ENCODE measurements at places on chromosomes 7 and 10. TPM values are rescaled to one million over a fixed set of nuclear protein-coding genes. Genes with fewer than 3 reads are reported as not detected.

The LIPF gene
- total RNA-seq = not detected

The TRIM74 gene
- total RNA-seq = not detected

DNA sequence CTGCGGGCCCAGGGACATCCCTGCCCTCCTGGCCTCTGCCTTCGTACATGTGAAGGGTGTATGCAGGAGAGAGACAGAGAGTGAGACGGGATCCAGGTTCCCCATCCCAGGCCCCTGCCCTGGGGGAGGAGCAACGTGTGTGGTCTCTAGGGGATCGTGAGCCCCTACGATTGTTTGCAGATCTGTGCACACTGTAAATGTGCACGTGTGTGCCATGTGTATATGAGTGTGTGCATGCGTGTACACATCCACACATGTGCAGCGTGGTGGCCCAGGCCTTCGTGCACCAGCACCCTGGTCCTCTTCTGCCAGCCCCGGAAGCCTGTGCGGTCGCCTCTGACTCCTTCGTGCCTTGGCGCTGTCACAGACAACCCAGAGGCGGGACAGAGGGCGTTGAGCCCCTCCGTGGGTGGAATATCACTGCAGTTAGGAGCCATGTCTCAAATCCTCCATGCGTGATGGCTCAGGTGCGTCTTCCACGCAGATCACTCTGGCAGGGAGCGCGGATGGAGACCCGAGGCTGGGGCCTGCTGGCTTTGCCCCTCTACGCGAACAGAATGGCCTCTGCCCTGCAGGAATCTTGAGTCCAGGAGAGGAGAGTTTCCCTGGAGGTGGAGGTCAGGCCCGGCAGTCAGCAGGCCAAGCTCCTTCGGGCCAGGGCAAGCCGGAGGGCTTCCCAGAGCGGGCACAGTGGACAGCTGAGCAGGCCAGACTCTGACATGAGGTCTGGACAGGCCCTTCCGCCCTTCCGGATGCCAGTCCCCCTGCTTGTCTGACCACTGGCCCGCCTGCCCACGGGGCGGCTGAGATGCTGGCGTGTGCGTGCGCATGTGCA lies 97.5 kb downstream of the UNCX start:
- DNase-seq = no peak

- DNase-seq = peak; percentile 4
Measured at GRCh38 chr7:44257618-44258422, 57.0 kb downstream of the YKT6 start.

- DNase-seq = no peak
Measured at GRCh38 chr7:98802781-98803110, 67.1 kb downstream of the TMEM130 start.
